ENCODE measurements at places on chromosomes 4 and X. TPM values are rescaled to one million over a fixed set of nuclear protein-coding genes. Genes with fewer than 3 reads are reported as not detected.

Gene PHF8
- 47.8 TPM for total RNA-seq

GRCh38 chr4:150145090-150145945, 67.1 kb downstream of the DCLK2 start:
- no peak for DNase-seq

Gene TGIF2LX
- not detected for total RNA-seq

GRCh38 chrX:334331-334891, 15.8 kb upstream of the GTPBP6 start:
- DNase-seq: no peak

GRCh38 chr4:80007745-80008149, 65.3 kb downstream of the ANTXR2 start:
- DNase-seq: no peak

- no peak for DNase-seq
Observed at GRCh38 chr4:110467400-110467799, 8.6 kb upstream of the ENPEP start.

GRCh38 chr4:3655485-3655884, 110.7 kb upstream of the ADRA2C start:
- no peak for DNase-seq

Gene RAB33A
- 0.87 TPM for total RNA-seq

- no peak for DNase-seq
Observed at GRCh38 chr4:110781944-110782343, 159.1 kb upstream of the PITX2 start.

- DNase-seq: no peak
Observed at GRCh38 chr4:100469555-100469954, 48.3 kb downstream of the EMCN start.

Gene MAGEB6B
- not detected for total RNA-seq

DNA sequence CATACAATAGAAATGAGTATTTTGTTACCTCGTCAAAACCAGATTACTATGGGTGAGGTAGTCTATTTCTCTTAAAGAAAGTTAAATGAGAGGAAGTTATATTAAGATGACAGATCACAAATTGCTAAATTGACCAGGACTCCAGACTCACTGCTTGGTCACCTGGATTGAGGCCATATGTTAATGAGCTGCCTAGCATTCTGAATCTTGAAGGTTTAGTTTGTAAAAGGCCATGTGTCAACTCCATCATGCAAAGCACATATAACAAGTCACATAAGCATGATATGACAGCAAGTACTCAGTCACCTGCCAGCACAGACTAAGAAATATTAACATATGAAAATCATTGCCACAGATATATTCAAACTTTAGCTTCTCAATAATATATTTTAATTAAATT, 72.6 kb downstream of the EPHA5 start:
- no peak for DNase-seq

DNA sequence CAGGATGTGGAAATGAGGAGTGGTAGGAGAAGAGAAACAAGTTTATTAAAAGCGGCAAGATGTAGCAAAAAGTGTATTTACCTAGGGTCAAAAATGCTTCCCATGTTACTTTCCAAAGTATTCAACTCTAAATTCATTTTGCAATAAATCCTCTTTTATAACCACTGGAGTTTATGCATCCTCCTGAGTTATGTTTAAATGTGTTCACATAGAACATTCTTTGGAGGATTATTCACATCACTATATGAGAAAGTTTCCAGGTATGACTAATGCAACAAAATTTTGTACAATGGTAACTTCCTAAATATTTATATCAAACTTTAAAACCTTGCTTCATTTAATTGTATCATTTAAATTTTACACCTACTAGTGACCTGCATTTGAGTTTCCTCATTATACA, 870.6 kb upstream of the SLIT2 start:
- no peak for DNase-seq

- no peak for DNase-seq
Observed at GRCh38 chr4:15148199-15148598, 145.9 kb downstream of the CPEB2 start.

- no peak for DNase-seq
Observed at GRCh38 chr4:47669946-47670345, 167.9 kb downstream of the CORIN start.

DNA sequence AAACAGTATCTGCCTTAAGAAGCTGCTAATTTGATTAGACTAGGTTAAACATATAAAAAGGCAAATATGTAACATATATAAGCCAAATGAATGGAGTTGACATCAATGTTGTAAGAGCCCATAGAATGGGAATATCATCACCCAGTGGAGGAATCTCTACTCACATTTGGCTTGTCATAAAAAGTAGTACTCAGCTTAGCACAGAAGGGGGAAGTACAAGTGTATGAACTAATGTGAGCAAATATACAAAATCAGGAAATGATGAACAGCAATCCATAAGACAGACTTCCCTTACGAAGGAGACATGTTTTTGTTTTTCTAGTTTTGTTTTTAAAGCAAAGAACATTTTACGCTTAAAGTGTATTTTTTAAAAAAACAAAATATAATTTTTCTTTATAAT, 74.9 kb downstream of the MAB21L2 start:
- DNase-seq: no peak

Gene ARMCX4
- 21.9 TPM for total RNA-seq

- DNase-seq: no peak
Observed at GRCh38 chr4:63169836-63170235, 1239.4 kb downstream of the TECRL start.

Gene SUV39H1
- 7.4 TPM for total RNA-seq

DNA sequence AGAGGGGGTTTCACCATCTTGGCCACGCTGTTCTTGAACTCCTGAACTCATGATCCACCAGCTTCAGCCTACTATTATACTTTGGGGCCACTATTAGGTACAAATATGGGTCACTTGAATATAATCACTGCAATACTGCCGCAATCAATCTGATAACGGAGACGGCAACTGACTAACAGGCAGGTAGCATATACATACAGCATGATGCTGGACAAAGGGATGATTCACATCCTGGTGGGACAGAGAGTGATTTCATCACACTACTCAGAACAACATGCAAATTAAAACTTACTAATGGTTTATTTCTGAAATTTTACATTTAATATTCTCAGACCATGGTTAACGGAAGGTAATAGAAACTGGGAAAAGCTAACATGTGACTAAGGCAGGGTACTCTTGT, 10.9 kb downstream of the LRBA start:
- DNase-seq: no peak

Gene FHL1
- total RNA-seq: 3.0 TPM

- no peak for DNase-seq
Observed at GRCh38 chr4:136893573-136893972, 638.7 kb downstream of the PCDH18 start.

Gene ZNF185
- total RNA-seq: 10.1 TPM

DNA sequence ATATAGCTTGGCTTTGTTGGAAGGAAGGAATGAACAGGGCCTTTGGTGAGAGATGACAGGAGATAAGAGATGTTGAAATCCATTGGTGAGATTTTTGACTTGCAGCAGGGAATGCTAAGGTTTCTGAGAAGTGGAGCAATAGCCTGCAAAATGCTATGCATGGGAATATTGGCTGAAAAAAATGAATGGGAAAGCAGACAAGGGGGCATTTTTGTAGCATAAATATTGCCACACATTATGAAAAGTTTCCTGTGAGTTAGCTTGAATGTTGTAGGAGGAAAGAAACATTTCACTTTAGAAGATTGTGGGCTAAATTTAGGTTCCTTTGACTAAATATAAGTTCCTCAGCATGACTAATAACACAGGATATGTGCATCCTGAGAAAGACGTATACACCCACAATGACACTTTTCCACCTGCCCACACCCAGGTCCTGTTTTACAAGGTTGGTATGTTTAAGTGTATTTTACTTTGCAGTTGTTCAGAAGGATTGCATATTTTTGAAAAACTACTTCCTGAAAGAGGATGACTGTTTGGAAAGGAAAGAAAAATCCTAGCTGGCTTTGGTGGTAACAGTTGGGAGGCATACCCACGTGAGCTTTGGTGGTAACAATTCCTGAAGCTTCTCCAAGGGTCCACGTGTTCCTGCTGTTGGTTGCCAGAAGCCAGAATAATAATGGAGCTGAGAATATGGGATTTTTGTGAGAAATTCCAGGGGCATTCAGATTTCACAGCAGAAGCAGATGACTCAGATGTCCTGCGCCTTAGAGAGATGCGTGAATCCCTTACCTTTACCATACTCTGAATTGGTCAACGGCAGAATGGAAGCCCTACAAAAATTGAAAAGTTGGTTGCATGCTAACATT, 28.5 kb downstream of the PHEX start:
- DNase-seq: no peak

Gene KIF4A
- total RNA-seq: 18.0 TPM

DNA sequence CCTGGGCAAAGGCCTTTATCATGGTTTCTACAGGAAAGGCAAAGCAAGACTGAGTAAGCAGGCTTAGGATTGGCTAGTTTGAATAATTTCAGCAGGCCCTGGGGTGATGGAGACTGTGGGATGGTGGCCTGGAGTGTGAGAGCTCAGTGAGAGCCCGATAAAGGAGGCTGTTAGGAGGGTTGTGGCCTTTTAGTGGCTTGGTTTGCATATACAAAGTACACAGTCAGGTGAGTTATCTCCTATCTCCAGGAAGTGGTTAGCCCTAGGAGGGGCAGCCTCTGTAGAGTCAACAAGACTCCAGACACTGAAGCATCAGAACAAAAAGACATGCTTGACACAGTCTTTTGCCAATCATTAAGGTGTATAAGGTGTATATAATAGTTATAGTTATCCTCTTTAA, 157.2 kb downstream of the CFAP299 start:
- no peak for DNase-seq

GRCh38 chr4:26023203-26023972, 109.4 kb downstream of the SMIM20 start:
- DNase-seq: no peak

Gene ADH7
- not detected for total RNA-seq

Gene ITM2A
- 1.5 TPM for total RNA-seq

DNA sequence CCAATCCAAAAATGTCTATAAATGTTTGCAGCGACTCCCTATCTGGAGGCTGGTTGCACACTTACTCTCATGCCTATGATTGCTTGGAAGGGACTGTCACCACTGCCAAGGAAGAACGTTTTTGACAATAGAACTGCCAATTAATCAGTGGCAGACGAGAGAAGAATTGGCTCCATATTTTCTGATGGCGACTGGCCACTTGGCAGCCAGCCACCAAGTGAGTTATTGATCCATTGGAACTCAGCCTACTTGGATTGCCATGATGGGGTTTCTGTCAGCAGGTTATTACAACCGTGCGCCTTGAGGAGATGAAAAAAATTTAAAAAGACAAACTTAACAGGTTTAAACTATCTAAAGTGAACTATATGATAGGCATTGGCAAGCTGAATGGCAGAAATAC, 47.4 kb downstream of the LINC00632 start:
- DNase-seq: no peak

Gene HS6ST2
- total RNA-seq: 23.6 TPM

DNA sequence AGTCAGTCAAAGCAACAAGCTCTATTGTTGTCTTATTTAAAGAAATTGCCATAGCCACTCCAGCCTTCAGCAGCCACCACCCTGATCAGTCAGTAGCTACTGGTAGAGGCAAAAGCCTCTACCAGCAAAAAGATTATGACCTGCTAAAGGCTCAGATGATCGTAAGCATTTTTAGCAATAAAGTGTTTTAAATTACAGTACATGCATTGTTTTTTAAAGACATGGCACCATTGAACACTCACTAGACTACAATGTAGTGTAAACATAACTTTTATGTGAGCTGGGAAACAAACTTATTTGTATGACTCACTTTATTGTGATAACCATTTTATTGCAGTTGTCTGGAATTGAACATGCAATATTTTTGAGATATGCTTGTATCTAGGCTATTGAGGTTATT, 32.3 kb upstream of the DYNLT3 start:
- no peak for DNase-seq

Gene VCX
- total RNA-seq: not detected

GRCh38 chr4:113633467-113633866, 128.1 kb downstream of the CAMK2D start:
- no peak for DNase-seq

Gene PCDH19
- total RNA-seq: 33.3 TPM

- DNase-seq: no peak
Observed at GRCh38 chrX:129678614-129679195, 23.9 kb upstream of the APLN start.

Measured in progenitor cell of endocrine pancreas (in vitro differentiated cells).